Right cardiac atrium (tissue), 5 donors: ENCODE measurements at places on chromosomes 2 and 18. TPM values are rescaled to one million over a fixed set of nuclear protein-coding genes. Genes with fewer than 3 reads are reported as not detected.

GPR55 gene
- not detected for polyA plus RNA-seq

SIX3 gene
- not detected for polyA plus RNA-seq

ABCG5 gene
- not detected for polyA plus RNA-seq

CD207 gene
- 0.18 TPM for polyA plus RNA-seq

BOLA3 gene
- polyA plus RNA-seq: 327 TPM

IL36RN gene
- not detected for polyA plus RNA-seq

ALPG gene
- polyA plus RNA-seq: not detected

REG3A gene
- polyA plus RNA-seq: 0.41 TPM

AGXT gene
- polyA plus RNA-seq: 0.14 TPM

CSRNP3 gene
- 1.6 TPM for polyA plus RNA-seq

ASAP2 gene
- 9.2 TPM for polyA plus RNA-seq

BOLL gene
- 0.11 TPM for polyA plus RNA-seq

B3GNT7 gene
- 2.5 TPM for polyA plus RNA-seq

GREB1L gene
- 7.4 TPM for polyA plus RNA-seq

CYTIP gene
- polyA plus RNA-seq: 1.3 TPM

REG1B gene
- polyA plus RNA-seq: 0.20 TPM

DAW1 gene
- 0.09 TPM for polyA plus RNA-seq

TNFAIP6 gene
- 3.1 TPM for polyA plus RNA-seq

KCNJ3 gene
- 32.5 TPM for polyA plus RNA-seq

IL18RAP gene
- 0.18 TPM for polyA plus RNA-seq

RSAD2 gene
- 3.0 TPM for polyA plus RNA-seq

SPC25 gene
- not detected for polyA plus RNA-seq

LAMA1 gene
- polyA plus RNA-seq: 0.02 TPM

LYPD1 gene
- polyA plus RNA-seq: 0.07 TPM

GPC1 gene
- 118 TPM for polyA plus RNA-seq

ICOS gene
- 0.05 TPM for polyA plus RNA-seq

CPLX4 gene
- polyA plus RNA-seq: not detected

POLR1B gene
- 3.1 TPM for polyA plus RNA-seq

CHRNG gene
- not detected for polyA plus RNA-seq

TPO gene
- 1.4 TPM for polyA plus RNA-seq

CKAP2L gene
- polyA plus RNA-seq: not detected

AMER3 gene
- polyA plus RNA-seq: 0.02 TPM

LHCGR gene
- polyA plus RNA-seq: 0.07 TPM

ID2 gene
- 205 TPM for polyA plus RNA-seq

ANKRD44 gene
- 4.8 TPM for polyA plus RNA-seq

GALNT13 gene
- 4.6 TPM for polyA plus RNA-seq

FKBP1B gene
- 4.3 TPM for polyA plus RNA-seq

KIF1A gene
- 45.7 TPM for polyA plus RNA-seq

RUFY4 gene
- polyA plus RNA-seq: not detected

GAL3ST2 gene
- 0.09 TPM for polyA plus RNA-seq

EIF4E2 gene
- polyA plus RNA-seq: 32.3 TPM

ABHD1 gene
- 5.1 TPM for polyA plus RNA-seq

MEP1B gene
- polyA plus RNA-seq: not detected

ITPRIPL1 gene
- 0.50 TPM for polyA plus RNA-seq
